ENCODE measurements at places on chromosomes 16 and 17. TPM values are rescaled to one million over a fixed set of nuclear protein-coding genes. Genes with fewer than 3 reads are reported as not detected.

- H3K27ac ChIP-seq = no peak overlapping the region
- no peak overlapping the region for H3K4me3 ChIP-seq
- DNase-seq = no peak
- no peaks in the 10 kb centered on the region for H3K4me1 ChIP-seq
- H3K36me3 ChIP-seq = no peaks in the 10 kb centered on the region
- H3K27me3 ChIP-seq = peaks cover 4% of the 10 kb centered on the region
These were observed 87.4 kb upstream of the LHX1 start for GRCh38 chr17:36849871-36850348.

DNA sequence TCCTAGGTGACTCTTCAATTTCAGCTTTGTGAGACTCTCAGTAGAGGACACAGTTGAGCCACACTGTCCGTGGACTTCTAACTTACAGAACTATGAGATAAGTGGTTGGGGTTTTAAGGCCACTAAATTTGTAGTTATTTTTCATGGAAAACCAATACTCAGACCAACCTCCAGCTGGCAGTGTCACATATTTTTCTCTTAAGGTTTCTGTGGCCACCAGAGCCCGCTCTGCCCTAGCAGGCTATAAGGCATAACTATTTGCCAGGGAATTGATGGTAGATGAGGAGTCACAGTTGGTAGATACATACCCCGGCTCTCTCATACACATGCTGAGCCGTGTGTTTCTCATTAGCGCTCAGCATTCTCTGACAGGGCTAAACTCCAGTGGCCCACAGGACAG lies 336.8 kb upstream of the MON1B start:
- no peaks in the 10 kb centered on the region for H3K36me3 ChIP-seq
- H3K27ac ChIP-seq = no peak overlapping the region
- H3K4me3 ChIP-seq = no peak overlapping the region
- DNase-seq = no peak

DNA sequence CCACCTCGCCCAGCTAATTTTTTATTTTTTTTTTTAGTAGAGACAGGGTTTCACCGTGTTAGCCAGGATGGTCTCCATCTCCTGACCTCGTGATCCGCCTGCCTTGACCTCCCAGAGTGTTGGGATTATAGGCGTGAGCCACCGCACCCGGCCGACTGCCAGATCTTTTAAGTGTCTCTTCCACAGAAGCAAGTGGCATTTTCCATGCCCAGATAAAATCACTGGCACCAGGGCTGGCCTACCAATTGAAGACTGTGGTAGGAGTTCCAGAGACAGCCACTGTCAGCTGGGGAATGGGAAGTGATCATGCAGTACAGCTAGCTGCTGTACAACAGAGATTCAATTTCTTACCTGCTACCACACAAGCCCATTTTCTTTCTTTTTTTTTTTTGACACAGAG lies 17.9 kb downstream of the CNP start:
- H3K4me1 ChIP-seq = no peaks in the 10 kb centered on the region
- H3K36me3 ChIP-seq = peaks cover 98% of the 10 kb centered on the region
- DNase-seq = no peak
- no peak overlapping the region for H3K4me3 ChIP-seq

- peak overlapping the region; percentile 47 for H3K27ac ChIP-seq
- H3K4me1 ChIP-seq = peaks cover 10% of the 10 kb centered on the region
- no peaks in the 10 kb centered on the region for H3K36me3 ChIP-seq
- H3K27me3 ChIP-seq = no peaks in the 10 kb centered on the region
These were observed 42.4 kb downstream of the SYT17 start for GRCh38 chr16:19210280-19210924.

Gene OR4D1
- not detected for total RNA-seq

Gene SLC47A1
- not detected for total RNA-seq

Data from stomach (tissue), 19 donors.